ENCODE measurements at places on chromosomes 3 and 15. TPM values are rescaled to one million over a fixed set of nuclear protein-coding genes. Genes with fewer than 3 reads are reported as not detected.

GRCh38 chr15:66761726-66762595 lies 59.9 kb downstream of the SMAD6 start:
- DNase-seq = no peak

GRCh38 chr15:33215941-33216872 lies 21.7 kb upstream of the FMN1 start:
- DNase-seq = no peak

- no peak for DNase-seq
These were observed 394.6 kb downstream of the FEZF2 start for GRCh38 chr3:61978460-61979419.

GRCh38 chr3:45343947-45344346 lies 44.4 kb upstream of the LARS2 start:
- DNase-seq = no peak

- DNase-seq = no peak
These were observed 255.2 kb upstream of the CTDSPL start for GRCh38 chr3:37606472-37606871.

DNA sequence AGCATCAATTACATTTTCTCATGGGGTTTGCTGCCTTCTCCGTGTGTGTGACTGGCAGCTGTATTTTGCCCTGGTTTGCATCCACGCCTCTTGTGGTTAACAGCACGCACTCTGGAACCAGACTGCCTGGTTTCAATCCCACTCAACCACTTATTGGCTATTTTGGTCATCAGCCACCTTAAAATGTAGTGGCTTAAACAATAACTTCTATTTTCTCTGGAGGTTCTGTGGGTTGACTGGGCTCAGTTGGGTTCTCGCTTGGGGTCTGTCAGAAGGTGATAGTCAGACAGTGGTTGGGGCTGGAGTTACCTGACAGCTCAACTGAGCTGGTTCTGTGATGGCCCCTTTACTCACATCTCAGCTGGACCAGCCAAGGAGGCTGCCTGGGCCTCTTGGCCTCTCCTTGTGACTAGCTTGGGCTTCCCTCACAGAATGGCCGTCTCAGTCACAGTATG lies 36.8 kb downstream of the EHD4 start:
- no peak for DNase-seq

- no peak for DNase-seq
These were observed 46.0 kb upstream of the RASGRF1 start for GRCh38 chr15:79136434-79137046.

DNA sequence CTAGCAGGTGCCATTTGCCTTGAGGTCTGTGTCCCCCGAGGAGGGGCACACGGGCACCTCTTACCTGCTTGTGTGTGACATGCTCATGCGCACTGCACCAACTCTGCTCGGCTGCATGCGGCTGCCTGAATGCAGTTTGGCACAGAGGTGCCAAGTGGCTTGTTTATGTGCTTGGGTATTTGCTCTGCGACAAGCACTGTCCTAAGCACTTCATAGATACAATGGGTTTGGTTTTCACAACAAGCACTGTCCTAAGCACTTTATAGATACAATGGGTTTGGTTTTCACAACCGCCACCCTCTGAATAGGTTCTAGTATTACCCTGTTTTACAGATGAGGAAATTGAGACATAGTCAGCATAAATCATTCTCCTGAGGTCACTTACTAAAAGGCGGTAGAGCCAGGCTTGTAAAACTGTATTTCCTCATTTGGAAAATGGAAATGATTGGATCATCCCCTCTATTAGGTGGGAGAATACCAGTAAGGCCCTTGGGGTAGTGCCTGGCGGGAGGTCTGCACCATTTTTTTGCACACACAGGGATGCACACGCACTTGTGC lies 487 bp downstream of the ITIH4 start:
- DNase-seq = no peak

DNA sequence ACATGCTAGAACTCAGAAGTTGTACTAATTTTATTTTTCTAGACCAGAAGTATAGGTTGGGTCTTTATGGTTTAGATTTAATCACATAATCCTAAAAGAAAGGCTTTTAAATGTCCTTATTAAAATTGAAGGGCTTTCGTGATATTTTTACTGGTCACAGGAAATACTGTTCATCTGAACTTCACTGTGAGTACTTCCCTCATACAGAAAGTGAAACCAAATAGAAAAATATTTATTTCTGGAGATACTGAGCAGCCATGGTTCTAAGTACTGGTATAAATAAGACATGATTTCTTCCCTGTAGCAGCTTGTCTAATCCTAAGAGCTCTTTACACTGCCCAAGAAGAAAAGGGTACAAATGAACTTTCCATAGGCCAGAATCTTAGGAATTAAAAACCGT lies 2.0 kb downstream of the SNRK start:
- DNase-seq = no peak

DNA sequence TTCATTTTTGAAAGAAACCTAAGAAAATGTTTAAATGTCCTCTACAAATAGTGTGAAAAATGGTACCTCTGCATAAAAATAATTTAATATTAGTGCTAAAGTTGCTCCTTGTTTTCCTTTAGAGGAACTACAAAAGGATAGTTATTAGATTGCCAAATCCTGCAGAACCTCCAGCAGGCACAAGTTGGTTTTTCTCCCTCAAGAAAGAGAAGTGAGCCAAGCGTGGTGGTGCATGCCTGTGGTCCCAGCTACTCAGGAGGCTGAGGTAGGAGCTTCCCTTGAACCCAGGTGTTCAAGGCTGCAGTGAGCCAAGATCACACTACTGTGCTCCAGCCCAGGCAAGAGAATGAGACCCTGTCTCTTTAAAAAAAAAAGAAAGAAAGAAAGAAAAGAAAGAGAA lies 85.1 kb upstream of the TSEN2 start:
- no peak for DNase-seq

DNA sequence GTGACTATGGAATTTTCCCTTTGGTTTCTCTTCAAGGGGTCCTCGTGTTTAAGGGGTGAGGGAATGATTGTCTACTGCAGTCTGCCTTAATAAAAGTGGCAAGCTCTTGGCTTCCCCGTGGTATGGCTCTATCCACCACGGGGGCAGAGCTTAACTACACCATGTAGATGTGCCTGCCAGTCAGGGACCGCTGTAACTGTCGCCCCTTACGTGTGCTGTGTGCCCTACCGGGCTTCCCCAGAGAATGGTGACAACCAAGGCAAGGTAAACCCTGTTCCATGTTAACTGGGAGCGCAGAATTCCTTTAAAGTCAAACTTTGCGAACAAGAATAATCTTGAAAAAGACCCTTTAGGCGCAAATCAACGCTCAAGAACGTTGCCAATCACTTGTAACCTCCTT lies 966 bp upstream of the C3orf80 start:
- no peak for DNase-seq

- DNase-seq = no peak
These were observed 46.9 kb downstream of the NR1D2 start for GRCh38 chr3:23991683-23992628.

- DNase-seq = no peak
These were observed 224.1 kb downstream of the IGSF11 start for GRCh38 chr3:118810499-118811035.

DNA sequence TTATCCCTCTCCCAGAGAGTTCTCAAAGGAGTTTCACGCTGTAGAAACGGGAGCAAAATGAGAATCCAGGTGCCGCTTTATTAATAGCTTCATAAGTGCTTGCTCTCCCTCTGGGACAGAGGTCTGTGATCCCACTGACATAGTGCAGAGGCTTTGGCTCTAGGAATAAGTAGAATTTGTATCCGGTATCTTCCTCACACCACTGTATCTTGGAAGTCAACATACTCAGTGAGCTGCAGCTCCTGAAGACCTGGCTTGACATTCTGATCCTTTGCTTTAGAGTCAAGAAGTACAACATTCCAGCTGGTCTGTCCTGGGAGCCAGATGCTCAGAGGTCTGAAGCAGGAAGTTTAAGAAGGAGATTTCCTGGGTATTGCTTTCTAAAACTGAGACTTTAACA lies 323.0 kb downstream of the LPP start:
- no peak for DNase-seq

KIF7 gene
- polyA plus RNA-seq = 4.8 TPM

HTR3E gene
- not detected for polyA plus RNA-seq

ARHGEF3 gene
- polyA plus RNA-seq = 4.9 TPM

TMC3 gene
- polyA plus RNA-seq = not detected
